ENCODE measurements at places on chromosomes 4 and X.

DNA sequence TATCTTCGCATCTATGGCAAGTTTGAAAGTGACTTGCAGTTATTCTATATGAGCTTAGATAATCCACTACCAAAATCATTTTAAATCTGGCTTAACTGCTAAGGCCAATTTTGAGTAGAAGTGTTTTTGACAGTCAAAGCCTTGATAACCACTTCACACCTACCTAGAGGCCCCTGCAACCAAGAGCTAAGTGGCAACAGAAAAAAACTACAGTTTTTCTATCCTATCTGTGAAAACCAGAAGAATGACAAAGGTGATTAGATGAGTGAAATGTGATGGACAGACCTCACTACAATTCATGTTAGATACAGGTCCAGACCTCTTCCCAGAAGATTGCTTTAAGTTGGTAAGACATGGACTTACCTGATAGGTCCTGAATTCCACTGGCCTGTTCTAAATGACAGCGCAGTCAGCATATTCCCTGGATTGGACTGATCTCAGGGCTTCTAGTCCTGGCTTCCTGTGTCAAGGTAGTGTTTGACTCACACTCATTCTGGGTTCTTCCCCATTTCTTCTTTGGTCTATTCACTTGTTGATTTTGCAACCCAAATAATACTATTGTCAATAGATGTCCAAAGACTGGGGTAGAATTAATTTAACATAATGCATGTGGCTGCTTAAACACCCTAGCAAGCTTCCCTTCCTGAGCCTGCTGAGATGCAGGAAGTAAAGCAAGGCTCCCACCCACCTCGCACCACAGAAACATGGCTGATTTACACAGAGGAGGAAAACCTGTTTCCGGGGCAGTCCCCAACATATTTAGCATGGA is 65.1 kb downstream of the PPP3CA start:
- no peak for DNase-seq
- peaks cover under 1% of the 10 kb centered on the region for H3K4me1 ChIP-seq
- H3K27ac ChIP-seq, result no peak overlapping the region
- peaks cover under 1% of the 10 kb centered on the region for H3K27me3 ChIP-seq
- H3K36me3 ChIP-seq, result no peaks in the 10 kb centered on the region
- no peak overlapping the region for H3K4me3 ChIP-seq

- no peak for DNase-seq
- no peak overlapping the region for H3K27ac ChIP-seq
- H3K36me3 ChIP-seq, result peaks cover 6% of the 10 kb centered on the region
These were observed 91.5 kb upstream of the GALNT7 start for GRCh38 chr4:173076903-173077634.

- no peak overlapping the region for H3K4me3 ChIP-seq
- H3K36me3 ChIP-seq, result no peaks in the 10 kb centered on the region
- no peak for DNase-seq
- H3K4me1 ChIP-seq, result no peaks in the 10 kb centered on the region
These were observed 276.0 kb downstream of the KLHL13 start for GRCh38 chrX:117840645-117841044.

DNA sequence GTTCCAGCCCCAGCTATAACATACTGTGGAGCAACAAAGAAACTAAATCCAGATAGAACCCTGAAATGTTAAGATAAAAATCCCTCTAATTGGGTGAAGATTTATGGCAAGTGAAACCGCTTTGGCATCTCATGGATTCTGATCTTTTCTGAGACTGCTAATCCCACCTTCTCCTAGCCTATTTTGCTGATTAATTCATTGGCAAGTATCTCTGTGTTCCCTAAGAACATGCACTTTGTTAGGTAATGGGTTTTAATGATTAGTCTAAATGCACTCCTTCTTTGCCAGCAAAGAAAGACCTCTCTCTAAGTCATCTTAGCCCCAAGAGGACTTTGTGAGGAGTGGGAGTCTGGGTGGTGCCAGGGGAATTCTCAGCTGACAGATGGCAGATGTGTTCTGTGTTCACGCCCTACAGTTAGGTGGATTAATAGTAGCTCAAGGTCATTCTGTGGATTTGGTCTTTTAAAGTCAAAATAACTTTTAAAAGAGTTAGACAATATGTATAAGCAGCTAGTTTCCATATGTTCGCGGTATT is 171.3 kb downstream of the UNC5C start:
- peaks cover 45% of the 10 kb centered on the region for H3K4me1 ChIP-seq
- H3K36me3 ChIP-seq, result peaks cover 4% of the 10 kb centered on the region
- H3K27me3 ChIP-seq, result peaks cover 5% of the 10 kb centered on the region
- peak; percentile 66 for DNase-seq
- peak overlapping the region; percentile 71 for H3K4me3 ChIP-seq

DNA sequence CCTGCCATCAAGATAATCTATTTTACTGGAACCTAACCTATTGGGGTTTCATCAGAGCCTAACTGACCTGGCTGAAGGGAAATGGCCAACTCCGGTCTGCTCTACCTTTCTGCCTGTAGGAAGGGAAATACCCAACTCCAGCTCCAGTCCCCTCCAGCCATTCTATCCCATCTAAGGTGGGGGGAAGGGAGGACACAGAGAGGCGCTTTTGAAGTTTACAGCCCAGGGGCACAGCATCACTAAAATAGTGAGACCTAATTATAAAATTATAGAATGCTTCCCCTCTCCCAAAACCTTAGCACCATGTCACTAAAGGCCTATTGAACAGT is 27.8 kb upstream of the ACSL4 start:
- H3K36me3 ChIP-seq, result no peaks in the 10 kb centered on the region
- H3K27me3 ChIP-seq, result no peaks in the 10 kb centered on the region
- H3K4me1 ChIP-seq, result peaks cover 2% of the 10 kb centered on the region
- no peak overlapping the region for H3K27ac ChIP-seq
- H3K4me3 ChIP-seq, result no peak overlapping the region

DNA sequence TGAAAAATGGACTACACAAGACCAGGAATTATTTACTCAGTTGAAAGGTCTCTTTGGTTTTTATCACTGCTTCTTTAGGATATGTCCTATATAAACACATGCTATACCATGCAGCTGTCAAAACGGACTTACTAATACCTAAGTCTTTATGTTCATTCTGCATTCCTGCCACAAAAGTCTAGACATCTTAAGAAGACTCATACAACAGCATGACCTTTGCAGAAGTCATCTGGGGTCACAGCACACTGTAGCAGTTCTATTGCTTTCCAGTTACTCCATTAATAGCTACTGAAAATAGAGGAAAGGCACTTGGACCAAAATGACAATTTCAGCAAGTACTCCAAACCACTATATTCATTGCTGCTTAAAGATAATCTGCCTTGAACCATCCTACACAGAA is 53.2 kb downstream of the DDX60 start:
- no peaks in the 10 kb centered on the region for H3K4me1 ChIP-seq
- H3K27ac ChIP-seq, result no peak overlapping the region
- no peak overlapping the region for H3K4me3 ChIP-seq

- H3K4me3 ChIP-seq, result peak within 1 kb of the TSS; percentile 83
- H3K36me3 ChIP-seq, result no peaks in the 10 kb centered on the region
- peaks cover 7% of the 10 kb centered on the region for H3K27me3 ChIP-seq
- DNase-seq, result peak; percentile 72
- no peaks in the 10 kb centered on the region for H3K4me1 ChIP-seq
These were observed at the start of gene PLCXD1 for GRCh38 chrX:281166-281999. Gene PLCXD1 (plus strand): TSS chrX:281381. CDS start chrX:284188, 2,807 bp downstream.

DNA sequence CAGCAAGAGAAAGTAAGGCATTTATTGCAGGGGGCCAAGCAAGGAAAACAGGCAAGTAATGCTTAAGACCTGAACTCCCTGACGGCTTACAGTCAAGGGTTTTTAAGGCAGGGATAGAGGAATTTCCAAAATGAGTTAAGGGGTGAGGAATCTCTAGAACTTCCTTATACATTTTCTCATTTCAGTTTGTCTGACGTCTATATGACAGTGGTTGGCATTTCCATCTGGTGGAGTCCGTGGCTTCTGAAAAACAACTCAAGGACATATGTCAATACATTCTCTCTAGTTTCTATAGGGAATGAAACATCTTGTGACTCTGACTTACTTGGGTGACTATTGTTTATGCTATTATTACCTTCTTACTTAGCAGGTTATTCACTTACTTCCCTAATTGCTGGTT is 19.3 kb upstream of the GUCY2F start:
- H3K4me3 ChIP-seq, result no peak overlapping the region
- no peaks in the 10 kb centered on the region for H3K4me1 ChIP-seq
- no peaks in the 10 kb centered on the region for H3K27me3 ChIP-seq
- no peak for DNase-seq
- H3K27ac ChIP-seq, result no peak overlapping the region

DNA sequence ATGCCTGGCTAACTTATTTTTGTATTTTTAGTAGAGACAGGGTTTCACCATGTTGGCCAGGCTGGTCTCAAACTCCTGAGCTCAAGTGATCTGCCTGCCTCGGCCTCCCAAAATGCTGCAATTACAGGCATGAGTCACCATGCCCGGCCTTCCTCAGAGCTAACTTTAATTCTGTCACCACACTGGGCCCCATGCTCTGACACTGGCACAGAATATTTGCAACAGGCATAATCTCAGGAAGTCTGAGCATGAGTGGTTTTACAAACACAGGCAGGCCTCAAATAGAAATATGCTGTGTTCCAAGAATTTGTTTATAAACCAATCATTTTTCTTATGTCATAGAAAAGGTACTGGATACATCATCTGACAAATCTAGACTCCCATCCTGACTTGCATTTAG is 32.7 kb upstream of the FAM9C start:
- H3K36me3 ChIP-seq, result no peaks in the 10 kb centered on the region
- H3K27me3 ChIP-seq, result no peaks in the 10 kb centered on the region
- H3K4me3 ChIP-seq, result no peak overlapping the region

DNA sequence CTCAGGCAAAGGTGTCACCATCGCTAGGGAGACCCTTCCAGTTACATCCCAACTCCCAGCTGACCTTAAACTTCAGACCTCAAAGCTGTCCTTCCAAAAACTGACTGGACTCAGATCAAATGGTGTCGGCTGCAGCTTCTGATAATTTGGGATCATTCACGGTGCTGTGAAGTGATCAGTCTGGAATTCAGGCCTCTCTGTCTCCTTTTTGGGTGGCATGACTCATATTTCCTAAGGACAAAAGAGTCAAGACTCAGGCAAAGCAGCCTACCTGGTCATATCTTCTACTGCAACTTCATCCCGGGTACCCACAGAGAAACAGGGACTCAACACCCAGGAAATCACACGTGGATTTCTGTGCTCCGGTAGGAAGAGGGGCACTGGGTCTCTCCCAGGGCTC is 87.6 kb downstream of the SORCS2 start:
- H3K27me3 ChIP-seq, result peaks cover 7% of the 10 kb centered on the region
- H3K36me3 ChIP-seq, result no peaks in the 10 kb centered on the region
- no peak for DNase-seq
- H3K27ac ChIP-seq, result no peak overlapping the region

DNA sequence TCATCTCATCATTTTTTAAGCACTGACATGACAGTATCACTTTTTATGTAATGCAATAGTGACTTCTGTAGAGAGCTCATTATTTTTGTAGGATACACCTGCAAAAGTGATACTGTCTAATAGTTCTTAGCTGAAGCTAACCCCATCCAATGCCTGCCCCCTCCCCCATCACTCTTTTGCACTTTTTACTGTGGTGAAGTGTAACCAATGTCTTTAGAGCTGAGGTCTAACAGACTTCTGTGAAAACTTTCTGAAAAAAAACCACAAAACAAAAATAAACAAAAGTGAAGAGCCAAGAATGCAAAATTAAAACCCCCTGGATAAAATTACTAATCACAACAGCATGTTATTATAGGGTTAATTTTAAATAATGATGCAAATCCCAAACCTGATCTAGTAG is 301.1 kb downstream of the ANK2 start:
- no peak for DNase-seq
- H3K27ac ChIP-seq, result no peak overlapping the region
- H3K36me3 ChIP-seq, result peaks cover 26% of the 10 kb centered on the region
- H3K27me3 ChIP-seq, result peaks cover 28% of the 10 kb centered on the region
